ENCODE measurements at places on chromosomes 6 and 20.

DNA sequence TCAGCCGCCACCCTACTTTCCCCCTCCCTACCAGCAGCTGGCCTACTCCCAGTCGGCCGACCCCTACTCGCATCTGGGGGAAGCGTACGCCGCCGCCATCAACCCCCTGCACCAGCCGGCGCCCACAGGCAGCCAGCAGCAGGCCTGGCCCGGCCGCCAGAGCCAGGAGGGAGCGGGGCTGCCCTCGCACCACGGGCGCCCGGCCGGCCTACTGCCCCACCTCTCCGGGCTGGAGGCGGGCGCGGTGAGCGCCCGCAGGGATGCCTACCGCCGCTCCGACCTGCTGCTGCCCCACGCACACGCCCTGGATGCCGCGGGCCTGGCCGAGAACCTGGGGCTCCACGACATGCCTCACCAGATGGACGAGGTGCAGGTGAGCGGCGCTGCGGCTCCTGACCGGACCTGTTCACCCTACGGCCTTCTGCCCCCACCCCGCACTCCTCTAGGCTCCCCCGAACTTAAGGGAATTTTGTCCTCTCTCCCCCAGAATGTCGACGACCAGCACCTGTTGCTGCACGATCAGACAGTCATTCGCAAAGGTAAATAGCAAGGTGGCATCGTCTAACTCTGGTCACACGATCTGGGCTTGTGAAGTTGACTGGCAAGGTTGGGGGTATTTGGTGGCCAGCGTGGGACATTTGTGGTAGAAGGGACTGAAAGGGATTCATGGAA is 2.3 kb downstream of the TFAP2C start:
- DNase-seq: no peak

DNA sequence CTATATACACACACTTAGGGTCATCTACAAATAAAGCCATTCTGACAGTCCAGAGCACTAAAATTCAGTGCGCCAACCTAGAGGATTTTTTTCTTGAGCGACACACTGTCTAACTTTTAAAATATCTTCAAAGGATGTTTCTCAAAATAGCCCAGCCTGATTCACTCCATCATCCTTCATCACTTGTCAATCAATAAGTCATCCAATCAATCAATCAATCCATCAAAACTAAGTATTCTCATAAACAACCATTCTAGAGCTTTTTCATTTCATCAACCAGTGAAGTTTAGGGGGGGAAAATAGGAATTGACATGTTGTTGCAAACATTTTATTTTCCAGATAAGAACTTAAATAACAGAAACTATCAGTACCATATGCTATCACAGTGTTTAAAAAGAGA is 183.2 kb downstream of the HDGFL1 start:
- DNase-seq: no peak

GRCh38 chr6:66128243-66128642 is 421.2 kb upstream of the EYS start:
- no peak for DNase-seq

GRCh38 chr20:37954190-37954589 is 51.3 kb downstream of the VSTM2L start:
- DNase-seq: no peak

DNA sequence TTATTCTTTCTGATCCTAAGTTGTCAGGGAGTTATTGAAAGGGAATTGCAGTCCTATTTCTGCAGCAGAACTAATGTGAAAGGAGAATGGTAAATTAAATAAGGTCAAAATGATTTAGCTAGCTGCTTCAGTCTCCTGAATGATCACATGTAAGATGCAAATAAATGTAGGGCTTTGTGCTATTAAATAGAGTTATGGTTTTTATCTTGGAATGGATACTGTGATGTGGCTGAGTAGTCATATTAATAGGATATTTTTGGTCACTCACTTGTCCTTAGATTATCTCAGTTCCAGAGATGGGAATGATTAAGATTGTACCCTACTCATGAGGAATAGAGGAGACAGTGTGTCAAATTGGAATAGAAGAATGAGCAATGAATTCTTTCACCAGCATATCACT is 129.6 kb downstream of the PLCB4 start:
- DNase-seq: no peak

DNA sequence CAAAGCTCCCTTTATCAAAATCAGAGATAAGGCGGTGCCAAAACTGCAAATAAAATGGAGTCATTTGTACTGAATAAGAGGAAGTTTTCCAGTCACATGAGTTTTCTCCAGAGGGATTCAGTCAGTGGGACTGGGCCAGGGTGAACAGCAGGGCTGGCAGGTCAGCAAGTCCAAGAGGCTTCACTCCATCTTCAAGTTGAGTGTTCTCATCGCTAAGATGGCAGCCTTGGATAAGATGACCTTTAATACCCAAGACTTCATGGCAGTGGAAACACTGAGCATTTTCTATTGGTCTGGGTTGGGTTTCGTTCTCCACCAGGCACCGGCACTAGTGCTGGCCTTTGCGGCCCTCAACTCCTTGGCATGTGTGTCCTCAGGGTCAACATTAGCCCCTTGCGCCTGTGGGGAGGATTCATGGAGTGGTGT is 29.3 kb upstream of the IGF2R start:
- no peak for DNase-seq

DNA sequence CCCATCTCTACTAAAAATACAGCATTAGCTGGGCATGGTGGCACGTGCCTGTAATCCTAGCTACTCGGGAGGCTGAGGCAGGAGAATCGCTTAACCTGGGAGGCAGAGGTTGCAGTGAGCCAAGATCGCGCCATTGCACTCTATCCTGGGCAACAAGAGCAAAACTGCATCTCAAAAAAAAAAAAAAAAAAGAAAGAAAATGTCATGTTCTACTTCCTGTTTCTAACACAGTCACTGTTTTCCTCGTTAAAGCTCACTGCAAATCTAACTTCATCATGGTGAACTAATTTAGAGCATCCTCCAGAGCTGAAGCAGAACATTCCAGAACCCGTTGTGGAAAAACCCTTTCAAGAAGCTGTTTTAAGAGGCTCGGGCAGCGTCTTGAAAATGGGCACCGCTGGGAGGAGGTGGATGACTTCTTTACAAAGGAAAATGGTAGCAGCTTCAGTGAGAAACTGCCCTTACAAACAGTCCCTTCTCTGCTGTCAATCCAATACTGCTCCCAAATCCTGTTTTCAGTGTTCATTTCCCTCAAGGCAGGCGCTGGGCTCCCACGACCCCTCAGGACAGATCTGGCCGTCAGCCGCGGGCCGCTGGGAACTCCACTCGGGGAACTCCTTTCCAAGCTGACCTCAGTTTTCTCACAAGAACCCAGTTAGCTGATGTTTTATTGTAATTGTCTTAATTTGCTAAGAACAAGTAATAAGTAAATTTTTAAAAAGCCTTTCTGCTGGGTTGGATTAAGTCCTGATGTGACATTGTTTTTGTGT is 12.5 kb downstream of the CTSZ start:
- no peak for DNase-seq

Measured in NCI-H187 (cell line).